ENCODE measurements at places on chromosomes 7 and 10.

- no peak for DNase-seq
Observed at GRCh38 chr10:7170626-7171322, 240.1 kb downstream of the SFMBT2 start.

GRCh38 chr10:129793996-129794395 lies 170.1 kb downstream of the EBF3 start:
- DNase-seq, result no peak

DNA sequence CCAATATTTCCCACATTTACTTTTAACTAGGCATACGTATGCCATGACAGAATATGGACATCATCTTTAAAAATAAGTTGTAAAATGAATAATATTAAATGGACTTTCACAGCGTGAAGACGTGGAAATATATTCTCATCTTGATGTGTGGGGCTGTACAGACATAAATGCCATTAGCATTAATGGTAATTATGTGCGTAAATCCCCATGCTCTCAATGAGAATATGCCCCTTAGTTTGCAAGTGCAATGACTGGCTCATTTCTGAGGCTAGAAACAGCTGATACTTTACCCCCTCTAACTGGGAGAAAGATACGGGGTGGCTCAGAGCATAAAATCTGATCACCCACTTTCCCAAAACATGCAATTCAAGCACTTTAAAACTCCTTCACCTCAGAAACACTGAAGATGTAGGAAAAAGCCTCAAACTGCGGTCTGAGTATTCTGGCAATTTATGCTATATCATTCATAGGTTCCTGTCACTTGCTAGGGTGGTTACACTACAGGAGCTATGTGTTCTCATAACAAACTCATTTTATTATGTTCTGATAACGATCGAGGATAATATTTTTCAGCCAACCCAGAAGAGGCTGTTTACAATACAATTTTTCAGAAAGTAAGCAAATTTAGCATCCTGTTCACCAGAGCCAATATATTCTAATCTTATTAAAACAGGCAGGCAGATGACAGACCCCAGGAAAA lies 211.8 kb downstream of the SKAP2 start:
- DNase-seq, result no peak

DNA sequence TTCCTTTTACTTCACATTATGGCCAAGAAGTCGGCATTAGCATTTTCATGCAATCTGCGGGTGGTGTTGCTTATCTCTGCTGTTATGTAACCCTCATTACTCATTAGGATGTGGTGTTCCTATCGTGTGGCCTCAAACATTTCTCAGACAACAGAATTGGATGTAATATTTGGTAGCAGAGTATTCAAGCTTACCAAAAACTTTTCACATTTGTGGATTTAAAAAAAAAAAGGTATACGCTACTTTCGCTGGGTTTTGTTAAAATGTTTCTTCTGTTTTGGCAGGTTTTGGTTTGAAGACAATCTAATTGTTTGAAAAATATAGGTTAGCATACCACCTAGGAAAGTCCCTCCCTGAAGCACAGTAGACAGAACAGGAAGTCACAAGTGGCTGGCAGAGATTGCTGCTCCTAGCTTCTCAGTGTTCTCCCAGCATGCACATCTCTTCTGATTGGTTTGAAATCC lies 128.8 kb downstream of the GATA3 start:
- DNase-seq, result peak; percentile 36

GRCh38 chr7:149329265-149329664 lies 67.3 kb downstream of the ZNF783 start:
- no peak for DNase-seq

GRCh38 chr7:155486783-155487508 lies 29.0 kb downstream of the EN2 start:
- no peak for DNase-seq

DNA sequence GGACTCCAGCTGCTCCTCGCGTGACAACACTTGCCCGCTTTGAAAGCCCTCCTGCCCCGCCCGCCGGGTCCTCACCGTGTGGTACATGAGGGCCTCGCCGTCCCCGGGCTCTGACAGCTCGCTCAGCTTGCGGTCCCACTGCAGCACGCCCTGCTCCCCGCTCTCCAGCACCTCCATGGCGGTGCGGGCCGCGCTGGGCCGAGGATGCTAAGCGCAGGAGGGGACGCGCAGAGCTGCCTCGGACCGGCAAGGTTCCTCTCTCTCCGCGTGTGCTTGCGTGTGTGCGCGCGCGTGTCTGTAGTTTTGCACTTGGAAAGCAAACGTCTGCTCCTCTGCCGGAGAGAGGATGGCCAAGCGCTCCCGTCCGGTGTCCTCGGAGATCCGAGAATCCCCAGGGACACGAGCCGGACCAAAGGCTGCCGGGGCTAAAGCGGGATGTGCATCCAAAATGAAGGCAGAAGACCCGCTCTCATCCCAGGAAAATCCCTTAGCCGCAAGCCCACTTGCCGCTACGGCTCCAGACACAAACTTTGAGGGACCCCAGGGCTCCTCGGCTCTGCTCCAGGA lies at the start of gene CREB3L2:
Gene CREB3L2, minus strand, starts transcription at position 558 of the 567 bp plus-strand sequence. Its CDS starts 381 bp downstream, at position 177.
- DNase-seq, result peak; percentile 52

DNA sequence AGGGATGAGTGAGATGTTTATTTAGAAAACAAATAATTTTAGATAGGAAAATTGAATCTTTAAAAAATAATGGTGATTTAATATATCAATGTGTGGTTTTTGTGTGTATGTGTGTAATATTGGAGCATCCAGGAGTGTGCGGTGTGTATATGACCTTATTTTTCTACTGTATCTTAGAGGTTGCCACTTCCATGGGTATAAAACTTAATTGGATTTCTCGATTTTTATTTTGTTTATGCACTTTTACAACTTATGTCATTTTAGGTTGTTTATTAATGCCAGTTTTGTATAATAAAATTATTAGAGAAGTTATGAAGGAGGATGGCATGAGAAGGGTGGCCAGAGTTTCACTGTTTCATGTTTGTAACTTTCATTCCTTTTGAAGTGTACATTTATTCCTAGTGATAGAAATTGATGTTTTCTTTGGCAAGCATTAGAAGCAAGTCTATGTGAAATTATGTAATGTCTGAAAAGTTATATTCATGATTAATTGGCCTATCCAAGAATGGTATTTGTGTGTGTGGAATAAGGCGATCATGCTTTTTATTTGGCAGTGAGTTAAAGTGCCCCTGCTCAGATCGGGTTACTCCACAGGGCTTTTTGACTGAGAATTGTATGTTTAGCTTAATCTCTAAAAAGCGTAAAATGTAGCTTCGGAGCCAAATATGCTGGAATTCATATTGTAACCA lies 110.3 kb downstream of the KAT6B start:
- no peak for DNase-seq

DNA sequence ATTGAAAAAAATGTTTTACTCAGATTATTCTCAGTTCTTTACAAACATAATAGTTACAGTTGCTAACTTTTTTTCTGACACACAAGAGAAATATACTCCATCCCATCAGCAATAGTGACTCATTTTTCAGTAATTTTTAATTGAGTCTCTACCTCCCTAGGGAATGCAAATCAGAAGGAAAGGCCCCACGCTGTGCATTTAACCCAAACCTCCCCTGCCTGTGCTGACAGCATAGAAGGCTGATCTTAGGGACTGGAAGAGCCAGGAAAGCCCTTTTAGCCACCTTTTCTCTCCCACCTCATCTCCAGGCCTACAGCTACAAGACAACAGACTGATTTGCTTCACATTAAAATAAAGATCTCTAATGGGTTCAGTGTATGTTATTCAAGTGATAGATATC lies 24.7 kb upstream of the PIK3CG start:
- DNase-seq, result no peak

DNA sequence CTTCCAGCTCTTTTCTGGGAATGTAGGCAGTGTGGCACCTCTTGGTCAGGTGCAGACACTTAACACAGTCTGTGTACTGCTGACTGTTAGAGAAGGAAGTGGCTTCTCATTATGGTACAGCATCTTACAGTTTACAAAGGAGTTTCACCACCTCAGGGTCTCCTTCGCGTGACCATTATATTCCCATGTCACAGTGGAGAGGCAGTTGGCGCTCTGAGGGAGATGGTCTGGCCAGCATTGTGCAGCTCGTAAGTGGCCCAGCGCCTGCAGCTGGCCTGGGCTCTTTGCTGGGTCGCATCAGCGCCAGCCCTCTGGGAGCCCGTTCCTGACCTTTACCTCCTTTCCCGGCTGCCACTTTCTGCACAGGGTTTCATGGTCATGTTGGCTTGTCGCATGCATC lies 15.4 kb downstream of the TSPAN15 start:
- no peak for DNase-seq

GRCh38 chr10:89086801-89087521 lies 96.4 kb downstream of the FAS start:
- DNase-seq, result no peak

- DNase-seq, result no peak
Observed at GRCh38 chr10:1217661-1218060, 161.5 kb downstream of the WDR37 start.

- peak; percentile 63 for DNase-seq
Observed at GRCh38 chr7:154953006-154953684, 49.8 kb downstream of the PAXIP1 start.

DNA sequence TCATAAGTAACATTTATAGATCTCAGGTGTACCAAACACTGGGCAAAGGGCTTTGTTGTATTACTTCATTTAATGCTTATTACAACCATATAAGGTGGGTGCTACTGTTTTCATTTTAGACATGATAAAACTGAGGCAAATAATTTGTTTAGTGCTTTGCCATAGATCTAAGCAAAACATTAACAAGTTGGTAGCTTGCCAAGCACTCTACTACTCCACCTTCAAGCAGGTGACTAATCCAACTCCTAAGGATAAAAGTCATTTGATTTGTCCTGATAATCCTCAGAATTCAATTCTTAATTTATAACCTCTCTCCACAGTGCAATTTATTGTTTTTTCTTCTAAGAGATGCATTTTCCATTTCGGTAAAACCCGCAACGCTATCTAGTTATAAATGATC lies 646.4 kb downstream of the GRM8 start:
- DNase-seq, result no peak

- no peak for DNase-seq
Observed at GRCh38 chr10:110363572-110364411, 59.1 kb upstream of the SMNDC1 start.

DNA sequence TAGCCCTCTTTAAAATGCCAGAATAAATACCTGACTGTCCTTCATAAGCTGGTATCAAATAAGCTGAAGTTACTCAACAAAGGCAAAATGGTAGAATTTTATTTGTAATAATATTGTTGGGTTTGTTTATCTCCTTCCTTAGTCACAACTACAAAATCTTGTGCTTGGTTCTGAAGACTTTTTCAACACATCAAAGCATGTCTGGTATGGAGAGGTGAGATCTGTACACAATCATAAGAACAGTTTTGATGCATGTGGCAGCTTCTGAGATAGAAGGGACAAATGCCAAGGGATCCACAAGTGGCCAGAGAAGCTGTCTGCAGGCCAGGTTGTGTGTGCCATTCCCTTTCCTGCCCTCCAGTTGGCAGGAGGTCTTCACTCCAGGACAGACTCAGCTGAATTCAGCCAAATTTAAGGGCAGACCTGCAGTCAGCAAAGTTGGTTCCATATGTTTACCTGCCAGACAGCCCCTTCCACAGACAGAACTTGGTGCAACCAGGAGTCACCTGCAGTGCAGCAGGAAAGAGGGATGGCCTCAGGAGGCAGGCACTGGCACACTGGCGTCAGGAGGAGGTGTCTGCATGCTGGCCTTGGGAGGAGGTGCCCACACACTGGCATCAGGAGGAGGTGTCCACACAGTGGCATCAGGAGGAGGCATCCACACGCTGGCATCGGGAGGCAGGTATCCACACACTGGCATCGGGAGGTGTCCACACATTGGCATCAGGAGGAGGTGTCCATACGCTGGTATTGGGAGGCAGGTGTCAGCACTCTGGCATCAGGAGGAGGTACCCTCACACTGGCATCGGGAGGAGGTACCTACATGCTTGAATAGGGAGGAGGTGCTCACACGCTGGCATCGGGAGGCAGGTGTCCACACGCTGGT lies 93.1 kb upstream of the IKZF1 start:
- no peak for DNase-seq

Data from effector CD4-positive, alpha-beta T cell (primary cell).